ENCODE measurements at places on chromosomes 12 and 14.

GRCh38 chr12:110403146-110403975 is at the start of gene ANAPC7:
Gene ANAPC7, minus strand, starts transcription at chr12:110403708. Its CDS starts 81 bp downstream, at chr12:110403627.
- peak; percentile 87 for DNase-seq

DNA sequence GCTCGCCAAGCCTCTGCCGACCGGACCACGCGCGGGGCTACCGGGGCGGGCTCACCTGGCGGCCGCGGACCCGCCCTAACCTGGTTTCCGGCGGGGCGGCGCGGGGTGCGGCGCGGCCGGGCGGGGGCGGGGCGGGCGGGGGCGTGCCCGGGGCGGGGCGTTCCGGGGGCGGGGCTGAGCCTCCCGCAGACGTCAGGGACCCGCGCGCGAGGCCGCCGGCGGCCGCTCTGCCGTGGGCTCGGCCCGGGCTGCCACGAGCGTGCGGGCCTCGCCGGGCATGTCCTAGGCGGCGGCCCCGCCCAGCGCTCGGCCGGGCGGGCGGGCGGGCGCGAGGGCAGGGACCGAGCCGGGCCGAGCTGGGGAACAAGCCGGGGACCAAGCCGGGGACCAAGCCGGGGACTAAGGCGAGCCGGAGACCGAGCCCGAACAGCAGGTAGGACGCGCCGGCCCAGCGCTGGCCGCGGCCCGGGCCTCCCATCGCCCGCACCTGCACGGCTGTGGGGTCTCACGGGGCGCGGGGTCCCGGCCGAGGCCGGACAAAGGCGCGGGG is at the start of gene CEP170B:
TSS of gene CEP170B (plus strand) at position 188 of the 550 bp plus-strand sequence. CDS start 3,183 bp downstream, outside the sequence.
- peak; percentile 39 for DNase-seq

DNA sequence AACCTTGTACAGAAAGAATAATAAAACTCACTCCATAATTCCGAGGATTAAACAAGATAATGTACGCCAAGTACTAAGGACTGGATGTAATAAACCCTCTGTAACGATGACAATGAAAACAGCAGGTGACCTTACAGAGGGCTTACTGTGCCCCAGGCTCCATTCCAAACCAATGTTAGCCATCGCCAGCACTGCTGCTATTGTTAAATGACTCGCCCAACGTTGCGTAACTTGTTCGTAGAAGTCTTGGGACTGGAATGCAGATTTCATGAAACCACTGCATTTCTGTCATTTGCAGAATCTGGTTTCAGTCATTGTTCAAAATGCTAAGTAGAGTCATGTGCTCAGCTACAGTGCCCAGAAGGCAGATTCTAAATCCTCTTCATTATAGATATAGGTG is 728 bp upstream of the STON2 start:
- no peak for DNase-seq

DNA sequence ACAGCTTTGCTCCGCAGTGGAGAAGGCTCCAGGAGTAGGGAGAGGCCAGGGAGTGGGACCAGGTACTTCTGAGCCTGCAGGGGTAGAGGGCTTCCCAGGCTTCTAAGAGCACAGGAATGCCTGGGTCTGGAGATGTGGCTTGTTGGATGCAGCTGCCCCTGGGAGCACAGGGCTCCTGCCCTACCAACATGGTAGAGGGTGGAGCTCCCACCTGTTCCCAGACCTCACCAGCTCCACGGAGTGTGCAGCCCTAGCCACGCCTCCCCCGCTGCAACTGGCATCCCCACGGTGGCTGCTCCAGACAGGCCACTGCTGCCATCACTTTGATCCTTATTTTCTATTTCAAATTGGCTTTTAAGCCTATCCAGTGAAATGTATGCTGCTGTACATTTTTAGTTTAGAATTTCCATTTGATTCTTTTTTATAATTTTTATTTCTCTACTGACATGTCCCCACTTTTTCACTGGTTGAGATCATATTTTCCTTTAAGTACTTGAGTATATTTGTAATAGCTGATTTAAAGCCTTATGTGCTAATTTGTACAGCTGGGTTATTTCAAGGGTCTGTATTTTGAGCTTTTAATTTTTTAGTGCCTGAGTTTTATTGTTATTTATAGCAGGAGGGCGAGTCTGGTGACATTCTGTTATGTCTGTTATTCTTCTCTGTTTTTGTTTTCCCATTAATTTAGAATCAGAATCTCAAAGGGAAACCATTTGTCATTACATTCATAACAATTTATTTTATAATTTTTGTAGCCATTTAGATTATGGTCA is 78.0 kb downstream of the DERA start:
- no peak for DNase-seq

GRCh38 chr14:54483846-54484245 is 4.9 kb downstream of the GMFB start:
- DNase-seq, result no peak

- DNase-seq, result no peak
These were observed 90.9 kb upstream of the DCN start for GRCh38 chr12:91273560-91273959.

- no peak for DNase-seq
These were observed 974 bp upstream of the TNS2 start for GRCh38 chr12:53048780-53049401.
